ENCODE measurements at places on chromosomes 5 and 9. TPM values are rescaled to one million over a fixed set of nuclear protein-coding genes. Genes with fewer than 3 reads are reported as not detected.
A peak's percentile ranks its signal among the peaks of the same experiment; 100 is the strongest.

The IRGM gene
- not detected for total RNA-seq

- H3K4me1 ChIP-seq, result peaks cover 20% of the 10 kb centered on the region
- DNase-seq, result no peak
- peaks cover 7% of the 10 kb centered on the region for H3K36me3 ChIP-seq
- H3K27ac ChIP-seq, result no peak overlapping the region
Measured at GRCh38 chr5:141518618-141519015, 29.7 kb downstream of the PCDHGC5 start.

GRCh38 chr9:118104363-118104762 lies 400.2 kb downstream of the TLR4 start:
- DNase-seq, result no peak
- H3K27me3 ChIP-seq, result no peaks in the 10 kb centered on the region
- H3K27ac ChIP-seq, result no peak overlapping the region
- no peaks in the 10 kb centered on the region for H3K36me3 ChIP-seq
- no peak overlapping the region for H3K4me3 ChIP-seq

DNA sequence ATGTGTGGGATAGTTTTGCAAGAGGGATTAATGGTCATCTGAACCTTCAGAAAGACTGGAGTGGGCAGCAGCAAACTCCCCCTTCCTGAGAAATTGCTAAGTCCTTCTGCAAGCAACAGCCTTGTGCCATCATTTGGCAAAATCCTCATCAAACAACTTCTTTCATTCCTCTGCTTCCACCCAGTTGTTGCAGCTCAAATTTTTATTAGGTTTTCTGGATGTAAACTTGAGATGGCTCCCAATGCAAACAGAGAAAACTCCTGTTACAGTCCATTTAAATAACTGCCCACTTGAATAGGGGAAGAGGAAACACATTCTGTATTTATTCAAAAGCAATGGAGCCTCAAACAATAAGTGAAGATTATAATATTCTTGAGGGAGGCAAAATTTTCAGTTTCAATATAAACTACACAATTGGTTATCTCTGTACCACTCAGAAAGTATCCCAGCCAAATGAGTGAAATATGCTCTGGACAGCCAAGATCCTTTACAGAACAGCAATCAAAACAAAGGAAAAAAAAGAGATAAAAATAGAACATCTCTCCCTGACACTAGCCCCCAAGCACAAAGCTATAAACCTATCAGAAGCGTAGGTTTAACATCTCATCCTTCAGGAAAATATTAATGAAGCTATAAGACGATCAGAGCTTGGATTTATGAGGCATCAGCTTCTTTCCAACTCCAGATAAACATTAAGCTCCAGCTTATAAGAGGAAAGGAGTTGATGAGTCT lies 17.3 kb upstream of the DAP start:
- H3K4me3 ChIP-seq, result no peak overlapping the region
- H3K27ac ChIP-seq, result no peak overlapping the region
- no peak for DNase-seq
- H3K27me3 ChIP-seq, result no peaks in the 10 kb centered on the region
- H3K4me1 ChIP-seq, result no peaks in the 10 kb centered on the region
- no peaks in the 10 kb centered on the region for H3K36me3 ChIP-seq

The EPB41L4A gene
- total RNA-seq, result 10.1 TPM

GRCh38 chr9:136806067-136806466 lies 1.7 kb upstream of the RABL6 start:
- H3K36me3 ChIP-seq, result no peaks in the 10 kb centered on the region
- DNase-seq, result no peak
- no peak overlapping the region for H3K4me3 ChIP-seq
- H3K4me1 ChIP-seq, result peaks cover 47% of the 10 kb centered on the region
- H3K27ac ChIP-seq, result no peak overlapping the region
- H3K27me3 ChIP-seq, result peaks cover 15% of the 10 kb centered on the region

- DNase-seq, result peak; percentile 62
- no peaks in the 10 kb centered on the region for H3K27me3 ChIP-seq
- no peaks in the 10 kb centered on the region for H3K36me3 ChIP-seq
- no peak overlapping the region for H3K4me3 ChIP-seq
- peaks cover 24% of the 10 kb centered on the region for H3K4me1 ChIP-seq
Measured at GRCh38 chr9:33139421-33140228, 27.5 kb downstream of the B4GALT1 start.

GRCh38 chr9:35673132-35674024 lies at the start of gene CA9:
TSS of gene CA9 (plus strand) at chr9:35673928. CDS start at chr9:35673960, 32 bp downstream.
- H3K27ac ChIP-seq, result peak within 1 kb of the TSS; percentile 35
- H3K36me3 ChIP-seq, result no peaks in the 10 kb centered on the region
- DNase-seq, result peak; percentile 49
- peaks cover 6% of the 10 kb centered on the region for H3K4me1 ChIP-seq

The SV2C gene
- total RNA-seq, result 0.41 TPM

GRCh38 chr5:158039911-158040347 lies 181.0 kb upstream of the CLINT1 start:
- no peak overlapping the region for H3K4me3 ChIP-seq
- no peaks in the 10 kb centered on the region for H3K36me3 ChIP-seq
- no peak overlapping the region for H3K27ac ChIP-seq
- DNase-seq, result no peak
- H3K27me3 ChIP-seq, result no peaks in the 10 kb centered on the region

The NOTCH1 gene
- 143 TPM for total RNA-seq

DNA sequence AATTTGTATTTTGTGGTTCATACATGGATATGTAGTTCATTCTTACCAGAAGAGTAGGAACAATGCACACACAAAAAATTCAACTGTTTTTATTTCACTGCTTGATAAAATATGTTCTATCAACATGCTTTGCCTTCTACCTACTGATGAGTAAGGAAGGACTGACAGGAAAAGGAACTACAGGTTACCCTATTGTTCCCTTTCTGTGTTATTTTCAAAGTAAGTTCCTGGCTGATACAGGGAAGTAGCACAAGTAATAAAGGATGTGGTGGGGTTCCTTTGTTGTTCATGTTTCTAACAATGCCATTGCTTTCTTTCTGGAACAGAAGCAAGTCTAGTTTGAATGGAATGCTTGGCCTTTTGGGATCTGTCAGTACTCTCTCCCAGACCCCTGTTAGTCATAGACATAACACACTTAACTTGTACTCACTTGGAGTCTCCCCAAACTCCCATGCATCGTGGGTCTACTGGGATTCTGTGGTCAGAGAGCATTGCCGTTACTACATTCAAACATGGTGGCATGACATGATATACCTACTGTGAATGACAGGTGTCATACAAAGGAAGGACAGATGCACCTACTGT lies 20.2 kb upstream of the ALDOB start:
- no peak overlapping the region for H3K27ac ChIP-seq
- peaks cover 6% of the 10 kb centered on the region for H3K4me1 ChIP-seq
- DNase-seq, result no peak
- no peaks in the 10 kb centered on the region for H3K36me3 ChIP-seq
- no peaks in the 10 kb centered on the region for H3K27me3 ChIP-seq
- no peak overlapping the region for H3K4me3 ChIP-seq

The GRAMD2B gene
- 166 TPM for total RNA-seq

GRCh38 chr5:43065948-43066798 lies 26.1 kb upstream of the ANXA2R start:
- no peaks in the 10 kb centered on the region for H3K36me3 ChIP-seq
- H3K27me3 ChIP-seq, result no peaks in the 10 kb centered on the region
- peaks cover 15% of the 10 kb centered on the region for H3K4me1 ChIP-seq
- peak overlapping the region; percentile 95 for H3K27ac ChIP-seq

DNA sequence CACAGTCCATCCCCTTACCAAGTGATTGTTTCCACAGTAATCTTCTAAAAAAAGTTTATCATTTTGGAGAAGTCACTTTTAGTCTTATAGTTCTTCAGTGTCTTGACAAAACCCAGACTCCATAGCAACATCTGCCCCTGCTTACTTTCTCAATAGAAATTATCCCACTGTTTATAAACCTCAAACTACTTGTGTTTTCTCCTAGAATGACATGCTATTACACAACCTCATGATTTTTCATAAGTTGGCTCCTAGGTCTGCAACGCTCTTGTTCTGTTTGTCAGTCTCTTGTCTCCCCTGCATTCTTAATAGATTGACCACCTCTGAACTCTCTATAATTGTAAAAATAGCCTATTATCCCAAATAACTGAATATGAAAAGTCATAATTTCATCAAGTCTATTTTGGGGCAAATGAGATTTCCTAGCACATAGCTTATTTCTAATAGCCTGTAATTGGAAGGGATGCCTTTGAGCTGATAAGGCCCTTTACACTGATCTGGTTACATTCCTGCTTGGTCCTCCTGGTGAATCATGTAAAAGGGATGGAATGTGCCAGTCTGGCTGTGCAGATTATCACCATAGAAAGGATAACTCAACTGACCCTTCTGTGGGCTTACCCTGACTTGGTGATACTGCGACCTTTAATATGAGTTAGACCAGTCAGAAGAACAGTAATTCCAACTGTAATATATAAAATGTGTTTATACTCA lies 69.6 kb downstream of the CHSY3 start:
- no peaks in the 10 kb centered on the region for H3K36me3 ChIP-seq
- no peak overlapping the region for H3K4me3 ChIP-seq
- no peak overlapping the region for H3K27ac ChIP-seq
- DNase-seq, result no peak
- H3K4me1 ChIP-seq, result no peaks in the 10 kb centered on the region
- H3K27me3 ChIP-seq, result no peaks in the 10 kb centered on the region

The PAIP2 gene
- 26.1 TPM for total RNA-seq

The SPINK13 gene
- total RNA-seq, result not detected

The SLC27A6 gene
- not detected for total RNA-seq

GRCh38 chr9:127776195-127776923 lies 2.1 kb downstream of the SH2D3C start:
- DNase-seq, result peak; percentile 78
- H3K4me3 ChIP-seq, result peak overlapping the region; percentile 15
- H3K4me1 ChIP-seq, result peaks cover 15% of the 10 kb centered on the region
- peak overlapping the region; percentile 85 for H3K27ac ChIP-seq
- no peaks in the 10 kb centered on the region for H3K27me3 ChIP-seq
- H3K36me3 ChIP-seq, result no peaks in the 10 kb centered on the region

The MYOT gene
- 5.9 TPM for total RNA-seq

- DNase-seq, result no peak
- no peaks in the 10 kb centered on the region for H3K36me3 ChIP-seq
- H3K27ac ChIP-seq, result no peak overlapping the region
- no peaks in the 10 kb centered on the region for H3K4me1 ChIP-seq
- no peaks in the 10 kb centered on the region for H3K27me3 ChIP-seq
Measured at GRCh38 chr5:103178167-103178566, 58.1 kb downstream of the PPIP5K2 start.

DNA sequence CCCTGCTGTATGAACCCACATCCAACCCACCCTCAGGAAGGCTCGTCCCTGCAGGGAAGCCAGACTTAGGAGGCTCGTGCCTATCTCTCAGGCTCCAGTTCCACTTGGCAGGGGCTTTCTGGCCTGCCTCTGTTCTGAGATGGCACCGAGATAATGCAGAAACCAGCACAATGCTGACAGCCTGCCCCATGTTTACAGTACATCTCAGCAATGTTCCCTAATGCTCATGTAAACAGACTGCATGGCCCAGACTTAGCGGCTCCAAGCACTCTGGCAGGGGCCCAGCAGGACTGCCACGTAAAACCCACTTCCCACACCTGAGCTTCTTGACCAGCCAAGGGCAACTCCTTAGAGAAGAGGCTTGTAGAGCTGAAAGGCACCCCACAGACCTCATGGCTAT lies 499.5 kb upstream of the BRINP1 start:
- H3K36me3 ChIP-seq, result no peaks in the 10 kb centered on the region
- H3K27ac ChIP-seq, result no peak overlapping the region
- DNase-seq, result peak; percentile 7
- no peak overlapping the region for H3K4me3 ChIP-seq
- no peaks in the 10 kb centered on the region for H3K27me3 ChIP-seq

DNA sequence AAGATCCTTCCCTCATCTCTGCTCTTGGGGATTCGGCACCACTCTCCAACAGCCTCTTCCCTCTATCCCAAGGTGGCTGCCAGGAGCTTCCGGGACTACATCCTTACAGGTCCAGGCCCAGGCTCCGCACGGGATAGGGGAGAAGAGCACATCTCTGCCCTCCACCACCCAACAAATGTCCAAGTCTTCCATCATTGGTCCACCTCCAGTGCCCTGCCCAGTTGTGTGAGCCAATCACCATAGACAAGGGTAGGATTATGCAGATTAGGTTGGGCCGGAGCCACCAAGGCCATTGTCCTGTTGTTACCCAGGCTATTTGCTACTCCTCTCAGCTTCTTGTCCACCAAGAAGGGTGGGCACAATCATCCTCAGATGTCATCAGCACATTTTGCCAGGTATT lies 9.1 kb downstream of the UNC5A start:
- H3K4me3 ChIP-seq, result no peak overlapping the region
- no peak for DNase-seq
- H3K36me3 ChIP-seq, result no peaks in the 10 kb centered on the region
- H3K27me3 ChIP-seq, result peaks cover 71% of the 10 kb centered on the region

GRCh38 chr5:95134326-95134725 lies 150.6 kb downstream of the MCTP1 start:
- H3K27me3 ChIP-seq, result no peaks in the 10 kb centered on the region
- DNase-seq, result no peak
- no peak overlapping the region for H3K27ac ChIP-seq
- H3K4me3 ChIP-seq, result no peak overlapping the region
- H3K4me1 ChIP-seq, result no peaks in the 10 kb centered on the region

- no peak overlapping the region for H3K4me3 ChIP-seq
- H3K27me3 ChIP-seq, result no peaks in the 10 kb centered on the region
- H3K4me1 ChIP-seq, result no peaks in the 10 kb centered on the region
- H3K36me3 ChIP-seq, result no peaks in the 10 kb centered on the region
- no peak for DNase-seq
- H3K27ac ChIP-seq, result no peak overlapping the region
Measured at GRCh38 chr5:17105744-17106418, 111.5 kb upstream of the BASP1 start.

The GRIN3A gene
- total RNA-seq, result 0.37 TPM

The DEPDC1B gene
- total RNA-seq, result 3.2 TPM

The GABRP gene
- not detected for total RNA-seq

DNA sequence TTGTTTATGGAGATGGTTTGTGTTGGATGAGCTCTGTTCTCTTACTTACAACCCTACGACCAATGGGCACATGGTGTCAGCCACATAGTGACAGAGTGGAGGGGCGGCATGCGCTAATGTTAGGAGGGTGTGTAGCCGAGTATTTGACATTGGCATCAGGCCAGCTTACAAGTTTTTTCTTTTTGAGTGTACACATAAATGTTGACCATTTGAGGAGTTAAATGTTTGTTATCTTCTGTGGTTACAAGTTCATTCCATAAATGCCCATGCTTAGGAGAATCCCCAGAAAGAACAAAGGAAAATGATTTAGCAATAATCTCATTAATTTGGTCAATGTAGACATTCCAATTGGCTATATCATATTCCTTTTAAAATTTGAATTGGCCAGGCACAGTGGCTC lies 180.1 kb upstream of the ELL2 start:
- no peak overlapping the region for H3K4me3 ChIP-seq
- no peaks in the 10 kb centered on the region for H3K27me3 ChIP-seq
- no peaks in the 10 kb centered on the region for H3K4me1 ChIP-seq

The INSL4 gene
- not detected for total RNA-seq

All from transverse colon (tissue), 4 donors.